ENCODE measurements at places on chromosomes 6 and 20.

- no peak for DNase-seq
These were observed 7.9 kb downstream of the NQO2 start for GRCh38 chr6:3007571-3007970.

DNA sequence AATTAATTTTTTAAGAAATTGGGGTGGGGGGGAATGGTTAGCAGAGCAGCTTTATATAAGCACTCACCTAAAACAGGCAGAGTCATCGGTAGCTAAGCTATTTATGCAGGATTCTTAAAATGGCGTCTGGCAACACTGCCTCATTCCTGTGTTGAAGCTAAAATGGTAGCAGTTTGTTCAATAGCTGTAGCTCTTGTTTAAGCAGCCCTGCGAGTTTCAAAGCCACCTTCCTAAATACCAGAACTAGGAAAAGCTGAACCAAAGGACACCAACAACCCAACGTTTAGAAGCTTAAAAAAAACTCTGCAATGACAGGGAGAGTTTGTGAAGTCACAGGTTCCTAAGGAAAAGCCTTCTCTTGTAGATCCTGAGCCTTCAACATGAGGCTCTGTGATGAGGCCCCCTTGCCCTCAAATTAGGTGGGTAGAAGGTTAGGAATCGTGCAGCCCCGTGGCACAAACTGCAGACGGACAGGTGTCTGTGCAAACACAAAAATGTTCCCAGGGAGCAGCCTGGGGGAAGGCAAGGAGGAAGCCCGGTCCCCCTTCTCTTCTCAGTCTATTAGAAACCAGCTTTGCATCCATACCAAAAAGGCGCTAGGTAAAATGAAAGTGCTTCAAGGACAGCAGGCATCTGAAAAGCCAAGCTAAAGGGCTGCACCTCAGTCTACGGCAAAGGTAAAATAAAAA, 4.7 kb downstream of the ZMYND8 start:
- DNase-seq, result no peak

- DNase-seq, result no peak
These were observed 27.3 kb downstream of the MANBAL start for GRCh38 chr20:37316775-37317170.

DNA sequence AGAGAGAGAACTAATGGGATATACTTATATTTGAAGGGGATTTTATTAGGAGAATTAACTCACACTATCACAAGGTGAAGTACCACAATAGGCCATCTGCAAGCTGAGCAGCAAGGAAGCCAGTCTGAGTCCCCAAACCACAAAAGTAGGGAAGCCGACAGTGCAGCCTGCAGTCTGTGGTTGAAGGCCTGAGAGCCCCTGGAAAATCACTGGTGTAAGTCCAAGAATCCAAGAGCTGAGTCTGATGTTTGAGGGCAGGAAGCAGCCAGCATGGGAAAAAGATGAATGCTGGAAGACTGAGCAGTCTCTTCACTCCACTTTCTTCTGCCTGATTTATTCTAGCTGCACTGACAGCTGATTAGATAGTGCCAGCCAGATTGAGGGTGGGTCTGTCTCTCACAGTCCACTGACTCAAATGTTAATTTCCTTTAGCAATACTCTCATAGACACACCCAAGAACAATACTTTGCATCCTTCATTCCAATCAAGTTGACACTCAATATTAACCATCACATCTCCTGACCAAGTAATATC, 823.9 kb downstream of the PHF3 start:
- DNase-seq, result no peak

- no peak for DNase-seq
These were observed 901 bp upstream of the TMEM151B start for GRCh38 chr6:44269178-44269920.

- DNase-seq, result peak; percentile 43
These were observed 44.4 kb downstream of the DSTN start for GRCh38 chr20:17614176-17614811.

DNA sequence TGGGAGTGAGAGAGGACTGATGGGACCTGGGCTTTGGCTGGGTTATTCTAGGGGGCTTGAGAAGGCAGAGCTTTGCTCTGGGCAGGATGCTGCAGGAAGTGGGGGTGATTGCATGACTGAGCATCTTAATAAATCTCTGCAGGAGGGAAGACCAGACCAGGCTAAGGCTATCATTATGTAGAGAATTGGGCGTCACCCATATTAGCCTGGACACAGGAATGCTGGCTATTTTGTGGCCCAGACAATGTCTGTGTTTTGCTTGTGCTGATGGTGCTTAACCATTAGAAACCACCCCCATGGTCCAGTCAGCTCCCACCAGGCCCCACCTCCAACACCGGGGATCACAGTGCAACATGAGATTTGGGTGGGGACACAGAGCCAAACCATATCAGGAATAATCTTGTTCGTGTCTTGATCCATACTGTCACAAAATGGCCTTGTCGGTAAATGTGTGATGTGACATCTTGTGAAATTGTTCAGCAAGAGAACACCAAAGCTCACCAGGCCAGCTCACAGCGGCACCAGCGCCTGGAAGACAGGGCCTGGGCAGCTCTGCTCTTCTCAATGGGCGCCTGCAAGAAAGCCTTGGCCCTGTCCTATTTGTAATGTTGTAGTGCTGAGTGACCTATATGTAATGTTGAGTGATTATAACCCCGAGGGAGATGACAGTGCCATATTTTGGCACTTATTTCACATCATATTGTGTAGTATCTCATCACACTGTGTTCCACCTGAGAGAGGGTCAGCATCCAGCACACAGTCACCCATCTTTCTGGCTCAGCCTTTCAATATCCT, 211.8 kb downstream of the QKI start:
- peak; percentile 53 for DNase-seq

- DNase-seq, result no peak
These were observed 171.3 kb upstream of the HDAC2 start for GRCh38 chr6:114142258-114142657.

- no peak for DNase-seq
These were observed 6.7 kb downstream of the STK4 start for GRCh38 chr20:44973053-44973452.

DNA sequence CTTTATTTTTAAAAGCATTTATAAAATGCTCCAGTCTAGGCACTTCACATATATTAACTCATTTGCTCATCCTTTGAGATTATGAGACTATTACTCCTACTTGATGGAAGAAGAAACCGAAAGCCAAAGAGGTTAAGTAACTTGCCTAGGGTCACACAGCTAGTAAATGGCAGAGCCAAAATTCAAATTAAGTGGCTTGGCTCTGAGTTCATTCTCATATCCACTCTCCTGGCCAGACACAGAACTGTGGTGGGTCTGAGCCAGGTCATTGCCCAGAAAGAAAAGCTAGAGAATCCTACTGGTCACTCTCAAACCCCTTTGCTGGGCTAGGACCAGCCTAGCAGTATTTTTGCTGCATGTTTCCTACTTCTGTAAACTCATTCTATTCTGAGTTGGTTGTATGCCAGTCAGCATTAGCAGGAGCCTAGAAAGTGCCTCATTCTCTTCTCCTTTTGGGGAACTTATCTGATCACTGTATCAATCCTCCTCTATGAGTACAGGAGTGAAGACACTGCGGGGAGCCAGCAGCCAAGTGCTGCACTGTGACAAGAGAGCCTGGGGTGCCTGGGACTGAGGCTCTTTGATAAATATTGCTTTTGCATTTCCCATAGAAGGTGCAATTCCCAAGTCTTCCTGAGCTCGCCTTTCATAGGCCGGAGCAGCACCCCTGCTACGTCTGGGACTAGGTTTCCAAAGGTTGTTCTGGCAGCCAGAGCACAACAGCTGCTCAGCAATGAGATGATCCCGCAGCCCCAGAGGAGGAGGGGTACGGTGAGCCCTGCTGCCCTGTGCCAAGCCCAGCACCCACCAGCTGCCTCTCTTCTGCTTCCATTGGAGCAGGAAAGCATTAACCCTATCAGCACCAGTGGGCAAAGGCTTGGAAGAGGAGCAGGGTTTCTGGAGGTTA, 728.3 kb downstream of the MAFB start:
- no peak for DNase-seq

GRCh38 chr6:22153384-22154158, 143.3 kb downstream of the PRL start:
- DNase-seq, result no peak

- DNase-seq, result peak; percentile 57
These were observed 106.0 kb downstream of the MYO6 start for GRCh38 chr6:75855052-75855451.

GRCh38 chr6:11085758-11086435, 7.7 kb upstream of the SMIM13 start:
- peak; percentile 76 for DNase-seq

- no peak for DNase-seq
These were observed 75.4 kb upstream of the EEF1E1 start for GRCh38 chr6:8177721-8178120.

DNA sequence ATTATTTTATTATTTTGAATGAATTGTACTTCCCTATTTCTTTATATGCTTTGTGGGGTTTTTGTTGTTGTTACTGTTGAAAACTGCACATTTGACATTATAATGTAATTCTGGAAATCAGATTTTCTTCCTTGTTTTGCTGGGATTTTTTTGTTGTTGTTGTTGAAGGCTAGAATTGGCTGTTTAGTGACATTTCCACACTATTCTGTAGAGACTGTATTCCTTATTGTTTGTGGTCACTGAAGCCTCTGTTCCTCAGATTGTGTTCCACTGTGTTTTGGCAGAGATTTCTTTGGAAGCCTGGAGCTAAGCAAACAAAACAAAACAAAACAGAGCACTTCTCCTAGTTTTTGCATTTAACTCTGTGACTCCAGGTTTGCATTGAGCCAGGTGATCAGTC, 52.9 kb downstream of the CDYL start:
- no peak for DNase-seq

DNA sequence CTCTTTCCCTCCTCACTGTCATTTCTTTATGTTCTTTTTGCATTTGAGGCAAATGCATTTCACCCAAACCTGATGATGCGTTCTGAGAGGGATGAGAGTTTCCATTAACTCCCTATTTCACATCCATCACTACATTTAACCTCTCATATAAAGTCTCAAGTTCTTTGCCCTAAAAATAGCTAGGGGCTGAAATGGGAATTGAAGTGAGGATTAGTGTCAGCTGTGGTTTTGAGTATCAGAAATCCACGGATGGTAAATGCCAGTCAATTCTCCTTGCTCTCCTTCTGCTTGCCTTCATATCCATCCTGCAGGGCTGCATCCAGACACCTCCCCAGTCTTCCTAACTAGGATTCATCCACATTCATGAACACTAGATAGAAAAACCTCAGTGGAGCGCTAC, 10.0 kb upstream of the DTNBP1 start:
- no peak for DNase-seq

GRCh38 chr6:112010328-112010727, 43.6 kb upstream of the CCN6 start:
- no peak for DNase-seq

DNA sequence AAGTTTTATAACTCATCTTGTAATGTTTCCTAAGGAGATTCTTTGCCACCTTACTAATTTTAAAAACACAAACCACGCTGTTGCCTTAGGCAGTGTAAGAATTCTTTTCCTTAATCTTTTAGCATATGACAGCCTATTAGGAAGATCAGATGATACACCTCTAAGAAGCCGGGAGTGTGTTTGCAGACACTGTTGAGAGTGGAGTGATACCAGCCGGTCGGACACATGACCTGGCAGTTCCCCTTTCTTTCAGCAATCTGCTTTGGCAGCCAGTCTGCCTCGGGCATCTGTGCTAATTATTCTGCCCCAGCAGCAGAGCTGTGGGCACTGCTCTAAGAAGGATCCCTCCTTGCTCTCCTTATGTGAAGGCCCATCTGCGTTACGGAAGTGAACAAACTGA, 50.9 kb downstream of the PLCB4 start:
- DNase-seq, result no peak

- DNase-seq, result no peak
These were observed 77.3 kb downstream of the CD40 start for GRCh38 chr20:46195264-46196036.

GRCh38 chr6:155261111-155261900, 2.5 kb upstream of the CLDN20 start:
- DNase-seq, result no peak

DNA sequence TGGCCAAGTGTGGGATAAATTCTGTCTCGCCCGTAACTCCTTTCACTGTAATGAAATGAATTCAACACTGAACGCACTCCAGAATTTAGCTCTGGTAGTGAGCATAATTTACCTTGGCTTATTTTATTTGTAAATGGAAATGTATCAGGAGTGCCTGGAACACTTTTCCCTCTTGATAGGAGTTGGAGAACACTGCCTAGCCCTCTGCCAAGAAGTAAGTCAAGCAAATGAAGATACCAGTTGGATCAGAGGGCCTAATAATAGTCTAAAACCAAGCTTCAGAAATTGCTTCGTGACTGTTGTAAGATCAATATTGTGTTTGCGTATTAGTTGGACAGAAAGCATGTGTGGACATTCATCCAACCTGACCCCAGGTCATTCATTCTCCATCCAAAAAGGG, 64.6 kb upstream of the TPD52L1 start:
- DNase-seq, result no peak

GRCh38 chr6:44915111-44915510, 413.0 kb upstream of the RUNX2 start:
- DNase-seq, result no peak

DNA sequence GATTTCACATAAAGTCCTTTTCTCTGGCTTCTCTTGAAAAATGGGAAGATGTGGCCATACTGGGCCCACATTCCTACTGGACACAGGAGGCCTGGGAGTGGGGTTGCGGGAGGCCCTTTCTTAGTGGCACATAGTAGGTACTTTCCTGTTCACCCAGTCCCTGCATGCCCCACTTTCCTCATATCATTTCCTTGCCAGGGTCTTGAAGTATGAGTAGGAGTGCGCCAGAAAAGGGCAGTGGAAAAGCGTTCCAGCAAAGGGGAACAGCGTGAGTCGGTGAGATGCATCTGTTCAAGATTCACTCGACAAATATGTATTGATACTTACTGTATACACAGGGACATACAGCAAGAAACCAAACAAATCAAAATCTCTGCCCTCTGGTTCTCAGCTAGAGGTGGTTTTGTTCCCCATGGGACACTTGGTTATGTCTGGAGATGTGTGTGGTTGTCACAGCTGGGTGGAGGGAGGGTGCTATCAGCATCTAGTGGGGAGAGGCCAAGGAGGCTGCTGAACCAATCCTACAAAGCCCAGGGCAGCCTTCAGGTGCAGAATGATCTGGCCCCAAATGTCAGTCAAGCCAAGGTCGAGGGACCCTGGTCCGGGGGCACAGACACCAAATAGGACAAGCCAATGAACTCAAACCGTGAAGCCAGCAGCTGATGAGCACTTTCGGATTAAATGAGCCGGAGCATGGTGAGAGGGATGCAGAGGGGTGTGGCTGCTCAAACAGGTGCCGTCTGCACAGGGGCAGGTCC, 151.4 kb downstream of the CEBPB start:
- DNase-seq, result no peak

DNA sequence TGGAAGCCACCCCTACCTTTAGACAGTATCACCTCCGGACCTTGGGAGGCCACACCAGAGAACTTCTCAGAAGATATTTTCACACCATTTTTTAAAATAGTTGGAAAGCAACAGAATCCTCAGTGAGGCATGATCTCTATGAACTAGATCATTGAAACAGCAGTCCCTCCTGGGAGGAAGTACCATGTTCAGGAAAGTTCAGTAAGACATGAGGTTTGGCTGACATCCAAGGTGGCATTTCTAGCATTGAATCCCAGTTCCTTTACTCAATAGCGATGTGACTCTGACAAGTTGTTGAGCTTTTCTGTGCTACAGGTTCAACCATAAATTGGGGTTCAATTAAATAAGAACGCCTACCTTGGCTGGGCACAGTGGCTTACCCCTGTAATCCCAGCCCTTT, 169.0 kb downstream of the TBC1D7 start:
- peak; percentile 8 for DNase-seq

- no peak for DNase-seq
These were observed 192.0 kb downstream of the GRIK2 start for GRCh38 chr6:101585501-101585900.
